ENCODE measurements at places on chromosomes 1 and 21.

DNA sequence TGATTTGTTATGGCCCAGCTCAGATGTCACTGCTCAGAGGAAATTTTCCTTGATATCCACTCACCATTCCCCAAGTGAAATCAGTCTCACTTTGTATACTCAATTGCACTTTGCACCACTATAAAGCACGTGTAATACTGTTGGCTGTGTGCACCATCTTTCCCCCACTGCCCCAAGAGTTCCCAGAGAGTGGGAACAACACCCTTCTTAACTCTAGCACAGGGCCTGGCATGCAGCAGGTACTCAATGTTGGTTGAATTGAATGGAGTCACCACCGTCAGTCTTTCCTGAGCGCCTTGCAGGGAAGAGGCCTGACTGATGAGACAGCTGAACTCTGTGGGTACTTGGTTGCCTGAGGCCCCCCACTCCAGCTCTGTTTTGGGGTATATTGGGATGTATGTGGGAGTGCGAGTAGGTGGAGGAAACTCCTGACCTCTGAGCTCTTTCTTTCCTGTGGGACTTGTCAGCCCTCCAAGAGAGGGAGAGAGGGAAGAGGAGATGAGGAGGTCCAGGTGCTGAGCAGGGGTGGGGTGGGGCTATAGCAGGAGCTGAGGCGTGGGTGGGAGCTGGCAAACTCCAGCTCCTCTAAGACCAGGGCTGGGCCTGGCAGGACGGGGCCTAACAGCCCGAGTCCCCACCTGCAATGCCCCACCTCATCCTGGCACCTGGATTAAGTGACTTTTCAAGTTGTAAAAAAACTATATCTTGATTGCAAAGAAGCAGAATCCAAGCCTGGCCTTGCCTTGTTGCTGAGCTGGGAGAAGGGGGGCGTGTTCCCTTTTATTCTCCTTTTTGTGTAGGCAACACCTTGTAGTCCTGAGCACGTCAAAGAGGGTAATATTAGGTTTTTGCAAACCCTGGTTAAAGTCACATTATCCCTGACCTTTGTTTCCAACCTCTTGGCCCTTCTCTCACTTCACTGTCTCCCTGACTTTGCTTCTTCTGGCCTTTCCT lies 19.4 kb upstream of the WASF2 start:
- no peak for DNase-seq

DNA sequence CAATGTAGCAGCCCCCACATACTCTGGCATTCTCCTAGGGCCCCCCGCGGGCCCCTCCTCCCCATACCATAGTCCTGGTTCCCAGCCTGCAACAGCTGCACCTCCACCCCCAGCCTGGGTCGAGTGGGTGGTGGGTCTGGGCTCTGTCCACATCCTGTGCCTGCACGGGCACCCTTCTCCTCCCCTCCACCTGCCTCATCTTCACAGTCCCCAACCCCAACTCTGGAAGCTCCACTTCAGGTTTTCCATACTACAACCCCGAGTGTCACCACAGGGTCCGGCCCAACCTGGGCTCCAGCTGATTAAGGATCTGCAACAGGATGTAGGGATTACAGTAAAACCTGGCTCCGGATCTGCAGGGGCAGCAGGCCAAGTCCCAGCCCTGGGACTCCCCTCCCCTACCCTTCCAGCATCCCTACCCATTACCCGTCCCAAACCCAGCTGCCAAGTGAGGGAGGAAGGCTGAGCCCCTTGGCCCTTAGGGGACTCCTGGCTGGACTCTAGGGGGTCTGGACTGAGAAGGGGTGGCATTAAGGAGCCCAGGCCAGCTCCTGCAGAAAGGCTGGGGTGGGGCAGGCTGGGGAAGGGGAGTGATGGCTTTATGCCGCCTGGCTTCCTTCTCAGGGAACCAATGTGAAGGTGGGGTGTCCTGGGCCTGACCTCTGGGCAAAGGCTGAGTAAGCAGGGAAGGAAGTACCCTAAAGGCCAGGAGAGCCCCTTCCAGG lies 116.8 kb downstream of the CASZ1 start:
- no peak for DNase-seq

GRCh38 chr1:160137216-160137862 lies 14.1 kb upstream of the ATP1A4 start:
- DNase-seq = no peak

DNA sequence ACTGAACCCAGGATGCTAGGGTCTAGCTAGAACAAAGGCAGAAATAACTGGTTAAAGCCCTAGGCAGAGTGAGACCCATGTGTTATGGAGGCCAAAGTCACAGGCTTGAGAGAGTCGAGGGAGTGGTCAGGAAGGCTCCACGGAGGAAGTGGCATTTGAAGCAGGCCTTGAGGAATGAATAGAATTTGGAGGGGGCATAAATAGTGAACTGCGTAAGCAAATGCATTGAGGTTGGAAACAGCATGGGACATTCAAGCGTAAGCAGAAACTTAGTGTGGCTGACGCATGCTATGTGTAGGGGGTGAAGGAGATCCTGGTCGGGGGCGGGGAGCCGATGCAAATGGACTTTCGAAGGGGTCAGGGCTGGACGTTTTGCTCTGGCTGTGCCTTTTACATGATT lies 11.5 kb downstream of the AZIN2 start:
- no peak for DNase-seq

DNA sequence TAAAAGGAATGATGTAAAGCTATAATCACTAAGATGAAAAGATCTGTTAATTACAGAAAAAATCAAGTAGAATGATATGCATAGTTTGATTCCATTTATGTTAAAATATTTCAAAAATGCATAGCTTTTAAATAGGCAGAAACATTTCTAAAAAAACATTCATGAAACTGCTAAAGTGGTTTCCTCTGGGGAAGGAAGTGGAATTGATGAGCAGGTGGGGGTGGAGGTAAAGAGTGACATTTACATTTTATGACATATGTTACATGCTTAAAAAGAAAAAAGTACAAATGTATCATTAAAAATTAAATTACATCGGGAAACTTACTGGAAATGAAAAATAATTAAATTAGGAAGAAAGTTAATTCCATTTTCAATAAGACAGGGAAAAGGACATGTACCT lies 42.8 kb upstream of the JAK1 start:
- DNase-seq = no peak

GRCh38 chr1:179702946-179703539 lies 40.0 kb upstream of the FAM163A start:
- DNase-seq = no peak

- no peak for DNase-seq
These were observed 105.1 kb downstream of the ITSN1 start for GRCh38 chr21:33747420-33747819.

GRCh38 chr1:164054331-164054730 lies 504.7 kb upstream of the PBX1 start:
- DNase-seq = no peak

GRCh38 chr1:7517611-7518330 lies 253.3 kb upstream of the VAMP3 start:
- no peak for DNase-seq

GRCh38 chr1:76066394-76066793 lies 8.2 kb upstream of the ST6GALNAC3 start:
- no peak for DNase-seq

- no peak for DNase-seq
These were observed 2.3 kb upstream of the CTNNBIP1 start for GRCh38 chr1:9912264-9912936.

DNA sequence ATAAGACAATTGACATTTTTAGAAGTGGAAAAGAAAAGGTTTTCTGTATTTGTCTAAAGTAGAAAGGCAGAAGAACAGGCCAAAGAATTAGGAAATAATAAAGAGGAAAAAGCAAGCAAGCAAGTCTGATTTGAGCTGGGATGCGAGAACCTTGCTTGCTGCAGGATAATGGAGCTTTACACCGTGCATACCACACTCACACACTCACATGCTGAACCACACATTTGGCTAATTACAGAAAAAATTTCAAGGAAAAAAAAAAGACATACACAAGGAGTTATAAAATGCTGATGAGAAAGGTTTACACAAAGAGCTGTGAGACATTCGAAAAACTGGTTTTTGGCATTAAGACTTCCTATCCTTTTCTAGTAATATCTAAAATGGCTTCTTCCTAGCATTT lies 593.9 kb downstream of the KIF26B start:
- no peak for DNase-seq
